T-helper 1 cell (primary cell): ENCODE measurements at places on chromosomes 5 and 9.

DNA sequence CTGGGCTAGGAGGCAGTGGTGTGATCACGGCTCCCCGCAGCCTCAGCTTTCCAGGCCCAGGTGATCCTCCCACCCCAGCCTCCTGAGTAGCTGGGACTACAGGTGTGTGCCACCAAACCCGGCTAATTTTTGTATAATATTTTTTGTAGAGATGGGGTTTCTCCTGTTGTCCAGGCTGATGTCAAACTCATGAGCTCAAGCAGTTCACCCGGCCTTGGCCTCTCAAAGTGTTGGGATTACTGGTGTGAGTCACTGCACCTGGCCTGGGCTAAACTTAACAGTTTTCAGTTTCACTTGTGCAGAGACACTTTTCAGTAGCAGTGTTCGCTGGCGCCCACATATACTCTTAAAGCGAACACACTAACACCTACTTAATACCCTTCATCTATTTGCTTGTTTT, 205.6 kb upstream of the ZNF608 start:
- no peak for DNase-seq

DNA sequence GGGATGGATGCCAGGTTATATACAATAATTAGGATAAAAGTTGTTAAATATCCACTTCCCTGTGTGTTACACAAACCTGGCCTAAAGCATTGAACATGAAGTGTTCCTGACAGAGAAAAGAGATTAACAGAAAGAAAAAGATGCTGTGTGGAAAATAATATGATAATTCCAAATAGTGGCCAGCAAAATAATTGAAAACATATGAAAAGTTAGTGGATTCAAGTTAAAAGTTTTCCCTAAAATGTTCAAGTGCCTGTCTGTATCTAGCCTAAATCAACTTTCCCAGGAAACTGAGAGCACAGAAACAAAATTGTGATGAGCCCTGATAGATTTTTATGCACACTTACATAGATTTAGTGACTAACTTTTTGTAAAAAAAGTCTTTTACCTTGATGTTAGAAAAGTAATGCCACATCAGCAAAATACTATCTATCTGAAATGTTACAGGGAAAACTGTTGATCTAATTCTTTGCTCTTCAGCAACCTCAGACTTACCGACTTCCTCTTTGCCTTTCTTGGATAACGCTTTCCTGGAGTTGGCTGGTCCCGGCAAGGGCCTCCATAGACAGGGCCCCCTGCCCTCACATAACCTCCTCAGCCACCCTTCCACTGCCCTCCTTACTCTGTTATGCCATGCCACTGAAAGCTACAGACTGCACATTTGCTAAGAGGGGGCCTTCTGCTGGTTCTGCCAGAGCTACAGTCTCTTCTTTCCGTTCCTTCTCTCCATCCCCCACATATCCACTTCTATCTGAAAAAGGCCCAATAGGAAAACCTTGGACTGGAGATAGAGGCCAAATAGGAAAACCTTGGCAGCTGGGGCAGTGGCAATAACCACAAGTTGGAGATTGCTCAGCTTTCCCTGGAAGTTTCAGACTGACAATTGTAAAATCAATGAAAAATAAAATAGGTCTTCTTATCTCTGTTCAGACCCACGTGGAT, 44.4 kb downstream of the ZNF474 start:
- no peak for DNase-seq

DNA sequence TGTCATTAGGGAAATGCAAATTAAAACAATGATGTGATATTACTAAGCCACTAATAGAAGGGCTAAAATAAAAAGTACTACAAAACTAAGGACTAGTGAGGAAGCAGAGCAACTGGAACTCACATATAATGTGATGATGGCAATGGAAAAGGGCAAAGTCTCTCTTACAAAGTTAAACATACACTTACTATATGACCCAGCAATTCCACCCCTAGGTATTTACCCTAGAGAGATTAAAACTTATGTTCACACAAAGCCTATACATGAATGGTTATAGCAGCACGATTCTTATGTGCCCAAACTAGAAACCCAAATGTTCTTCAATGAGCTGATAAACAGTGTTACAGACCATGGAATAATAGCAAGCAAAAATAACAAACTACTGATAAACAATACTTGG, 643.7 kb downstream of the TLE1 start:
- DNase-seq = no peak

DNA sequence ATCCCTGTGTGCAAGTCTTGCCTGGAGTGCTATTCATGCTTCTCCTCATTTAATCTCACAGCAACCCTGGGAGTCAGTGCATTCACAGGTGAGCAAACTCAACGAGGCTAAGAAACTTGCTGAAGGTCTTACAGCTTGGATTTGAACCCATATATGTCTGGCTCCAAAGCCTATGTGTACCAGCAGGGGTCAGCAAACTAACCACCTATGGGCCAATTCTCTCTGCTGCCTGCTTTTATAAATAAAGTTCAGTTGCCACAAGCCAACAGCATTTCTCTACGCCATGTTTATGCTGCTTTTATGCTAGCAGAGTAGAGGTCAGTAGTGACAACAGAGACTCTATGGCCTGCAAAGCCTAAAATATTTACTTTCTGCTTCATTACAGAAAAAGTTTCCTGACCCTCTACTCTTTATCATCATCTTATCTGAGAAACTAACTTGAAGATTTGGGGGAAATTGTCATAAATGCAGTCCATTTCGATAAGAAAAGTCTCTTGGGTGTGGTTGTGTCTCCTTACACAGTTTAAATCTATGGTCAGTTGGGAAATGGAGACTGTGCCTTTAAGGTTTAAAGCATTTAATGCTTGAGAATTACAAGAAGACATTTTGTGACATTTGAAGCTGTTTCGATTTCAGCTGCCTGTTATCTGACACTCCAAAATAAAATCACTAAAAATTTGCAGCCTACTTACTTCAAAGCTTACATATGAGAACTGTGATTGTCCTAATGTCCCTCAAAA, 137.7 kb downstream of the PRELID2 start:
- peak; percentile 28 for DNase-seq

GRCh38 chr9:27688954-27689353, 115.7 kb upstream of the C9orf72 start:
- DNase-seq = no peak

DNA sequence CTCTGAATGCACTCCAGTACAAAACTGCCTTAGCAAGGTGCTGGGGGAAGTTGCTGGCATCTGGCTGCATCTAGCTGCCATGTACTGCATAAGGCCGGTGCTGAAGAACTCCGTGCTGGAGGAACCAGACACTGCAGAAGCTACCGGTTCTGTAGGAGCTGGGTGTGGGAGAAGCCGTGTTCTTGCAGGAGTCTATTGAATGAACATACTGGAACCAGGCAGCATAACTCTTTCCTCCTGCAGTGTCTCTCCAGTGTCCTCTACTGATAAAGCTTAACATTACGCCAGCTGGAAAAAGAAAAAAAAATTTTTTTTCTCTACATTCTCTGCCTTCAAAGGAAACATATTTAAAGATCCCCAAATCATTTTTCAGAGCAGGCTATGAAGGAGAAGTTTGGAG, 38.5 kb downstream of the VPS13A start:
- no peak for DNase-seq

DNA sequence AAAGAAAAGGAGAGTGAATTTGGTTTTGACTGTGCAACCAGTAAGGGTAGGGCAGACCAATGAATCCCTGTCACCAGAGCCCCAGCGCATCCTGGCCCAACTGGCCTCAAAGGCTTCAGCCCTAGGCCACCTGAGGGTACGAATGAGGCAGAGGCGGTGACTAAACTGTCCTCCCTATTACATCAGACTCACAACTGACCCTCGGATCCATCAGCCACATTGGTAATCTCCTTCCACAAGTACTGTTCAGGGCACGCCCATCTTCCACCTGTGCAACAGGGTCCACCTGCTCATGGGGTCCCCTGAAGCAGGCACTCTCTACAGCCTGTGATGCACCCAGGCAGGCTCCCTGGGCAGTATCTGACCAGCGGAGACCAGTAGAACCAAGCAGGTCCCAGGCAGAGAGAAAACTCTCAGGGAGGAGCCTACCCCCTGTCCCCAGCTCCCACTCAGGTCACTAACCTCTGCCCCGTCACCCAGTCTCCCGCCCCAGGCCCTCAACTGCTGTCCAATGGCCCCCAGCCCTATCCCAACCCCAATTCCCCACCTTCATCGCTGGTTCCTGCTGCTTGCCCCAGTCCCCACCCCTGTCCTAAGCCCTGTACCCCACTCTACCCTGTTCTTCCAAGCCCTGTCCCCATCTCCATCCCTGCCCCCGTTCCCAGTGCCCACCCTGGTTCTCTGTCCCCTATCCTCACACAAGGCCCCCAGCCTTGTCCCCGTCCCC, 904 bp downstream of the EDF1 start:
- DNase-seq = no peak
